Stimulated activated CD4-positive, alpha-beta T cell treated with anti-CD3 and anti-CD28 coated beads, Interleukin-12 subunit alpha, Interleukin-12 subunit beta, amount 100 ng/mL, for 48 hours (primary cell): ENCODE measurements at places on chromosomes 11 and 22.
A peak's percentile ranks its signal among the peaks of the same experiment; 100 is the strongest.

- DNase-seq, result peak; percentile 57
Observed at GRCh38 chr22:31082606-31083376, 1.7 kb downstream of the SMTN start.

DNA sequence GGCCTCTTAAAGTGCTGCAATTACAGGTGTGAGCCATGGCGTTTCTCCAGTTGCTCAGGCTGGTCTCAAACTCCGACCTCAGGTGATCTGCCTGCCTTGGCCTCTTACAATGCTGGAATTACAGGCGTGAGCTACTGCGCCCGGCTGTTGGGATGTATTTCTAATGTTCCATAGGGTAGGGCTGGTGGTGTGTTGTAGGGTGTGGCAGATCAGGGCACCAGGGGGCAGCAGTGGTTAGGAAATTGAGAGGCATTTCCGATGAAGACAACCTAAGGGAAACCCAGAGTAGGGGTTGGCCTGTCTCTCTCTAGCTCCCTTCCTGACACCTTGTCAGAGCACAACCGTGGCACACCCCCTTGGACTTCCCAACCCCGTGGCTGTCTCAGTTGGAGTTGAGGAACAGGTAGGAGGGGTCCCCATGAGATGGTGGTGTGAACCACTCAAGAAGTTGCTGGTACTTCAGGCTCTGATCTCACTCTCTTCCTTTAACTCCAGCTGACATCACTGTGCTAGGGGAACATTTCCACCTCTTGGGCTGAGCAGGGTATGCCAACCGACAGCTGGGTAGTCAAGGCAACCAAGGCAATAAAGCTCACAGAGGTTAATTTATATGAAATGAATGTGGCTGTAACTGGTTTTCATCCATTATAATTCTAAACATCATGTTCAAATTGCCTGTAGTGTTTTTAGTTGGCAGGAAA lies 33.0 kb downstream of the YWHAH start:
- peak; percentile 76 for DNase-seq

GRCh38 chr11:2267851-2268728 lies 2.3 kb downstream of the ASCL2 start:
- DNase-seq, result no peak

DNA sequence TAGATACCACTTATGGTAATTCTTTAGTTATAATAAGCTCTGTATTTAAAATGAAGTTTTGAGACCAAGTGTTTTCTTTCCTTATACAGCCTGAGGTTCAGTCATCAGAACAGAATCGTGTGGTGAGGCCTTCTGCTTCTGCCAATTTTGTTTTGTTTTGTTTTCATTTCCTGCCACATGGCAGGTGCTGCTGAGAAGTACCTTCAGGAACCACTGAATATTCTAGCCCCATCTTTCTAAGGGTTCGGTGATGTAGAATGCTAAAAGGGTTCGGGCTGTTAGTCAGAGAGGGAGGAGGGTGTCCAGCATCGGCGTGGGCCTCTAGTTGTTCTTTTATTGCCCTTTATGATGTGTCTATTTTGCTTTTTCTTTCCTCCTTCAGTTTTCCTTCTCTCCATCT lies 25.8 kb downstream of the TNRC6B start:
- DNase-seq, result no peak

GRCh38 chr11:95849087-95849825 lies 59.0 kb downstream of the CEP57 start:
- DNase-seq, result no peak

DNA sequence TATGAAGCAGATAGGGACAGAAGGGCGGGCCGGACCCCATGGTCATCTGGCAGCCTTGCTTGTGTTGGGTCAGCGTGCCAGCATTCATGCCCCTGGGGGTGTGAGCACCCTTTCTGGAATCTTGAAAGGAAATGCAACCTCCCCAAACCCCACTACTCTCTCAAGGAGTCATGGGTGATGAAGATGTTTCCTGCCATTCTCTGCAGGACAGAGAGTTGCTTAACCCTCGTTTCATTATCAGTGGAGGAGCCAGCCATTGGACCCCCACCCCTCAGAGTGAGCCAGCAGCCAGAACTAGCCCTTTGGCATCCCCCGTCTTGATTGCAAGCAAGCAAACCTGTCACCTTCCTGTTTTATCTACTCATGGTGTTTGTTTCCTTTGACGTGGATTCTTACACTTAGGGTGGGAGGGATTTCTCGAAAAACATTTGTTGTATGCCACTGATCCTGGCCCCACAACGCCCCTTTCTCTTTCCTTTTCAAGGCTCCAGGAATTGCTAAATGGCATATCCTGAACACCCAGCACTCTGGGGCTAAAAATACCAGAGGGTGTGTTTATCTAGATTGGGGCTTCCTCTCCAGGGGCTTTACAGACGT lies 258.3 kb downstream of the ETS1 start:
- no peak for DNase-seq

DNA sequence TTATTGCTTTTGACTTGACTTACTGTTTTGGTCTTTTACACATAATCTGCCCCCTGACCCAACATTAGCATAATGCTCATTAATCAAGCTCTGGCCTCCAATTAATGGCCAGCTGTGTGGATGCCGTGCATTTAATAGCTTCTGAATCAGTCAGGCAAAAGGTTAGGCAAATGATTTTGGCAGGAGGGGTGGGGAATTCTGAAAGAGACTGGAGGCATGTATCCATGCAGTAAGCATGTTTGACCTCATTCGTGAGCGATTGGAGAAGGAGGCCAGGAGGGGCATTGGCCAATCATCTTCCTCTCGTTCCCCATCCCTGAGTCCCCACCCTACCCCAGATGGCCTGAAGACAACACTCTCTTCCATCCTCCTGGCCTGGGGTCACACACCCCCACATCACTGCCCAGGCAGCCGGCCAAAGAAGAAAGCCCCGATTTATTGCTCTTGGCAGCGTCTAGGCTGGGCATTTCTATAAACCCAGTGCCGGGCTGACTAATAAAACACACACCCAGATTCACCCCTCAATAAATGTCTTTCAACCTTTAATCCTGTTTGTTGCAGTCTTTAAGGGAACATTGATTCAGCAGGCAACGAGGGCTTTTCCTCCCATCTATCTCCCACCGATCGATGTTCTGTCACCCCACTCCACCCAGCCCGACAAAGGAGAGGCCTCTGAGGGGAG lies 150.0 kb downstream of the OPCML start:
- no peak for DNase-seq

DNA sequence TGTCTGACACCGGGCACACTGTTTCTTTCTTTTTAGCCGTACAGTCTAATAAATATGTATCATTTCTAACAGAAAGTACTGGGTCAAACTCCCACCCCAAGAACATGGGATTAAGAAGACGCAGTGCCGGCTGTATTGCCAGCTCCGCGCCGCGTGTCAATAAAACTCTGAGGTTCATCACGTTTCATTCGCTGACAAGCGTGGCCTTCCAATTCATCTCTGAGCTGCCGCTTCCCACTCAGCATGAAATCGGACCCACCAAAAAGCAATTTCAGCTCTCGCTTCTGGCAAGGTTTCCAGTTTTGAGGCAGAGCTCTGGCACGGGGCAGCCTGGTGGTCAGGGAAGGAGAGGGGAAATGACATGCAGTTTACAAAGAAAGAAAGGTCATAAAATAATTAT lies 819.8 kb downstream of the OPCML start:
- no peak for DNase-seq

- no peak for DNase-seq
Observed at GRCh38 chr11:103581760-103582159, 454.7 kb upstream of the DDI1 start.
